ENCODE measurements at places on chromosomes 11 and 22.

DNA sequence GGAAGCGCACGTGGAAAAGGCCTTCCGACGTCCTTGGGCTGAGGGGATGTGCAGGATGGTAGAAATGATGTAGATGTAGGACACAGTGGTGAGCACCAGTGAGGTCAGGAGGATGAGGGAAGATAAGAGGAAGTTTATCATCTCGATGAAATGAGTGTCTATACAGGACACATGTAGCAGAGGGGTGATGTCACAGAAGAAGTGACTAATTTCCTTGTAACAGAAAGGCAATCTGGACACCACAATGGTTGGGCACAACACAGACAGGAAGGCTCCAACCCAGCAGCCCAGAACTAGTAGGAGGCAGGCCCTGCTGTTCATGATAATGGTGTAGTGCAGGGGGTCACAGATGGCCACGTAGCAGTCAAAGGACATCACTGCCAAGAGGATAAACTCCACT, 35.0 kb upstream of the OR6M1 start:
- no peak for DNase-seq

DNA sequence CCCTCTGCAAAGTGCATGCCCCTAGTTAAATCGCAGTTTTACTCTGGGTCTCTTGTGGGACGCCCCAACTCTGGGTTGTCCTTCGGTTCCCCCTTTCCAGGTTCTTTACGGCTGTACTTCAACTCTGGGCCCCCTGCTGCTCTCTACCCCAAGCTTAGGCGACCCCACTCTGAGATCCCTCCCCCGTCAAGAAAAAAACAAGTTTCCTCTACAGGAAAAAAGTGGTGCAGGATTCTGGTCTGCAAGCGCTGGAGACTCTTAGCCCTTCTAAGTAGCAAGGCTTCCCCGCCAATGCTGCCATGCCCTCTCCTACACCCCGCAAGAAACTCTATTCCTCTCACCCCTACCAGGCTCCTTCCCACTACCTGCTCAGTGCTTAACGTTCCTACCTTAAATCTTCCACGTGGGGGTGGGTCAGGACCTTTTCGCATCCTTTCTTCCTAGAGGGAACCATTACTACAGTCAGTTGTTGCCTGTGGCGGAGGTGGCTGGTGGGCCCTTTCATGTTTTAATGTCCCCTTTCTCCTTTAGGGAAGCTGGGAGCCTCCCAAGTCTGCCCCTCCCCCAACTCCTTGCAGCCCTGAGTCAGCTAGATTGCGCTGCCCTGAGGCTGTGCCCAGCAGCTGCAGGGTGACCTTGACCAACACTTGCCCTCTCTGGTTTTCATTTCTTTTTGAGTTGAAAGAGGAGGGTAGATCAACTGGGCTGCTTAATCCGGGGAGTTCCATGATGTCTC, 1.4 kb downstream of the NEFH start:
- peak; percentile 61 for DNase-seq

GRCh38 chr22:42773167-42773566, 52.5 kb upstream of the A4GALT start:
- no peak for DNase-seq

DNA sequence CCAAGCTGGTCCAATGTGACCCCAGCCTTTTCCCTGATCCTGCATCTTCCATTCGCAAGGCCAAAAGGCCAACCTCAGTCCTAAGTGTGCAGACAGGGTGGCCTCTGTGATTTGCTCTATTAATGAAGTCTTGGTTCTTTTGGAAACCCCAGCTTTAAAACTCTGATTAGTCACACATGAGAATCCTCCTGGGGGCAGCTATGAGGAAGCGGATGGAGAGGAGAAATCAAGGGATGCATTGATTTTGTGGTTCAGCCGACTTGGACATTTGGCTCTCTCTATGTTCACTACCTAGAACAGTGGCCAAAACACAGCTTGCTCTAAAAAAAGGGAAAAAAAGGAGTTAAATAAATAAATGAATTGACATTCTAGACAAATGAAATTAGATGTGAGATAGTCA, 98.6 kb upstream of the USP47 start:
- DNase-seq, result no peak

GRCh38 chr22:36610056-36610455, 81.1 kb upstream of the EIF3D start:
- DNase-seq, result no peak

- DNase-seq, result peak; percentile 78
These were observed 29.9 kb downstream of the ARVCF start for GRCh38 chr22:19986410-19987341.
